ENCODE measurements at places on chromosomes 7 and 10.

DNA sequence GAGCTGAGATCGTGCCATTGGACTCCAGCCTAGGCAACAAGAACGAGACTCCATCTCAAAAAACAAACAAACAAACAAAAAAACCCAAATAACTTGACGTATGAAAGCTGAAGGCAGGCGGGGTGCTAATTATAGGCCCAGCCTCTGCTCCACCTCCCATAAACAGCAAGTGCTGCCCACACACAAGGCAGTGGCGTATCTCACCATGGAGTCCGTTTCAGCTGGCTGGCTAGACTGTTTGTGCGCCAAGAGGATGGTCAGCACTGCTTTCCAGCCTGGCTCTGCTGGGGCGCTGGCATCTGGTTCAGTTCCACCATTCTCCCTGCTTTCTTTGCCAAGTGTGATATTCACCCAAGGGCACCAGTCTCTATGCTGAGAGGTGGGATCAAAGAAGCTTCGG lies 29.1 kb downstream of the ZC3HC1 start:
- DNase-seq, result no peak

DNA sequence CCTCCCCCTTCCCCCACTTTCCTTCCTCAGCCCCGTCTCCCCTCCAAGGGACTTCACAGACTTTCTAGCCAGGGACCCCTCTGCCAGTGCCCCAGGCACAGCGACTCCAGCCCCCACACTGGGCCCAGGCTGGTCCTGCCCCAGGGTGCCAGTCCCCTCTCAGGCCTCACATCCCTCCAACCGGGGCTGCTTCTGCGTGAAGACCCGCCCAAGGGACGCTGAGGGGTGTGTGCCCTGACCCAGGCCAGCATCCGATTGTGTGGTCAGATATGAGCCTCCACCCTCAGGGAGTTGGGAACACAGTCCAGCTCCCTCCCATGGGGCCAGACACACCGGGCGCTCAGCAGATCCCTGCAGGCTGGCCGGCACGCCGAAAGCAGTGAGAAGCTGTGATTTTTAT lies 97.0 kb downstream of the MICALL2 start:
- no peak for DNase-seq

DNA sequence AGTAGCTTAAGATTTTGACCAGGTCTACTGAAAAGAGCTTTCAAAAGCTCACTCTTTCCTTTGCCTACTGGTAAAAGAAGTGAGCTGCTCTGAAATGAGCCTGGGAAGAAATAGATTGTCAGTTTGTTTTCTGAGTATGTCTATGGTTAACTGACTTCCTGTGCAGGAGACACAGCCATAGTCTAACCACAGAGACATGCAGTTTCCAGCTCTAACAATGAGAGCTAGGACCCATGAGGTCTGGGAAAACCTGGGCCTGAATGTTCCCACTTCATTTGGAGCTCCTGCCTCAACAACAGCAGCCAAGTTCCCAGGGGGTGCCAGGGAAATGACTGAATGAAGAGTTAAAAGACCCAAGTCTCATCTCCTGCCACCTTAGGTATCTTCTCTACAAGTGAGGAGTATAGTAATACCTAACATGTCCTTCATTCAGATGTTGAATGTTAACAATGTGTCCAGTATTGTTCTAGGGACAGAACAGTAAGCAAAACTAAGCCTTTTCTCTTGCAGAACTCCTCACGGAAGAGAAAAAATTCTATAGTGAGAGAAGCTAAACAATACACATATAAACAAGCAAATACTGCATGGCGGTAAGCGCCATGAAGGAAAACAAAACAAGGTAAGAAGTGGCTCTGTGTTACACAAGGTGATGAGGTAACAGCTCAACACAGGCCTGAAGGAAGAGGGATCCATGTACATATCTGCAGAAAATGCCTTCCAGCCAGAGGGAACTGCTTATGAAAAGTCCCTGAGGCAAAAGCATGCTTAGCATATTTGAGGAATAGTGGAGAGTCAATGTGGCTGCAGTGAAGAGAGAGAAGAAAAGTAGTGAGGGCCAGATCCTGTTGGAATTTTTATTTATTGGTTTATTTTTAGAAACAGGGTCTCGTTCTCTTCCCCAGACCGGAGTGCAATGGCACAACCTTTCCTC lies 26.4 kb upstream of the ANKRD1 start:
- DNase-seq, result no peak

DNA sequence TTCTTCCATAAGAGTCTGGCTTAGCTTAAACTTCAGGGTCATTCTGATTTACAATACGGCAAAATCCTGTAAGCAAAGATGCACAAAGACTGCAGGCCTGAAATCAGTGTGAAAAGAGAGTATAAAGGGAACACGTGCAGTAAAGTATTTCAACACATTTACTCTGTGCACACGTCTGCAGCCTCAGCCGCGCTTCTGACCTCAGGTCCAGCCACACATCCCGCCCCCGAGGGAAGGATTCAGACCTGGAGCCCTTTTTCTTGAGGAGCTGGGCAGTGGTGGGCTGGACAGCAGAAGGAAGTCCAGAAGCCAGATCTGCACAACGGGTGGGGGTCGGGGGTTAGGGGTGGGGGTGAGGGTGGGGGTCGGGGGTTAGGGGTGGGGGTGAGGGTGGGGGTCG lies 58.9 kb upstream of the FAM20C start:
- no peak for DNase-seq

DNA sequence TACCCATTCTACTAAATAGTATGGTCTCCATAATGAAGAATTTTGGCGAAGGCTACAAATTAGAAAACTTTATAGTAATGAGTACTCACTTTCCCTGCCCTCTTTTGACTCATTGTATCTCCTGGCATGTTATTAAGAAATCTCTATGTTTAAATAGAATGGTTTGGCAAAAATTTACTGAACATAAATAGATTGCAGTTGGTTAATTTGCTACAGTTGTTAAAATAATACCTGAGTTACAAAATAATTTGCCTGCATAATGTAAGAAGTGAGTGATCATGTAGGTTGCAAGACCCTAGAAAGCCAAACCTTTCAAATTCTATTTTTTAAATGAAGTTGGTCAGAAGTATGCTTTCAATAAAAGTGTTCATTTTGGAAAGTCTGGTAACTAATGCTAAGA lies 176.8 kb upstream of the AHR start:
- DNase-seq, result no peak

- no peak for DNase-seq
These were observed 562 bp downstream of the GRK5 start for GRCh38 chr10:119207713-119208552.

- no peak for DNase-seq
These were observed 90.0 kb upstream of the PLXNA4 start for GRCh38 chr7:132666071-132666773.

DNA sequence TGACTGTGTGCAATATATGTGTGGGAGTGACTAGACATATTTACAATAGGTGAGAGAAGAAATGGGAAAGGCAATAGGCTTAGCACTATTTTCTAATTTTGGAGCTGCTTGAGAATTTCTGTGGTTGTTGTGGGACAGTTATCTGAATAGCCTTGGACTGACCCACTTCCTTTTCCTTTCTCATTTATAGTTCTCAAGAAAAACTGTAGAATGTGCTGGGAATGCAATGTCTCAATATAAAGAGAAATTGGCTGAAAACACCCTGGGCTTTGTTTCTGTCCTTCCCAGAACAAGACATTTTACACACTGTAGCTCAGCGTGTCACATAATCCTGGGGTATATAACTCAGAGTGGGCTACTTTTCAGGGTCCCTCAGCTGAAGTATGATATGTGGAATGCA lies 153.0 kb upstream of the RHOBTB1 start:
- DNase-seq, result no peak

- DNase-seq, result no peak
These were observed 684.6 kb downstream of the MAGI2 start for GRCh38 chr7:78768859-78769258.

DNA sequence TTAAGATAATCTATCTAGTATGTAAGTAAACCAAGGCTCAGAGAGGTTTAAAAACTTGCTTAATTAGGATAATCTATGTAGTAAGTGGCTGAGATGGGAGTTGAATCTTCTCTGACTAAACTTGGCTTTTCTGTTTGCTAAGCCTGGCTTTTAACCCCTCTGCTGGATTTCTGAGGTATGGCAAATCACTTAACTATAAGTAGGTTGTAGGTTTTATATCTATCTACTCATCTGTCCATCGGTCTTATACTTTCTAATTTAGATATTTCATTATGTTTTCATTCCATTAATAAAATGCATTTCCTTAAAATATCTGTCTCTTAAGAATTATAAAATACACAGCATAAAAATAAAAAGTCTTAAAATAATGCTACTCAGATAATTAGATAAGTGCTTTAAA lies 59.4 kb downstream of the ST7 start:
- peak; percentile 17 for DNase-seq

DNA sequence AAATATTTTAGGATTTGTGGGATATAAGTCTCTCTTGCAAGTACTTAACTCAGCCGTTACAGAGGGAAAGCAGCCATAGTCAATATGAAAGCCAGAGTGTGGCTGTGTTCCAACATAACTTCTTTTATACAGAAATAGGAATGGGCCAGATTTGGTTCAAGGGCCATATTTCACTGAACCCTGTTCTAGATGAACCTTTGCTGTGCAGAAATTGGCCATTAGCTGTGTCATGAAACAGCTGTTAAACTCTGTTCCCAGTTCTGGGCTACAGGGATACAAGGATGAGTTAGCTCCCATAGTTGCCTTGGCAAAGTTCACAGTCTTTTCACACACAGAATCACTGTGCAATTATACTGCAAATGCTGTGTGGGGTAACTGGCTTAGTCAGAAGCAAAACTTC lies 213.9 kb upstream of the LRRN3 start:
- DNase-seq, result no peak

DNA sequence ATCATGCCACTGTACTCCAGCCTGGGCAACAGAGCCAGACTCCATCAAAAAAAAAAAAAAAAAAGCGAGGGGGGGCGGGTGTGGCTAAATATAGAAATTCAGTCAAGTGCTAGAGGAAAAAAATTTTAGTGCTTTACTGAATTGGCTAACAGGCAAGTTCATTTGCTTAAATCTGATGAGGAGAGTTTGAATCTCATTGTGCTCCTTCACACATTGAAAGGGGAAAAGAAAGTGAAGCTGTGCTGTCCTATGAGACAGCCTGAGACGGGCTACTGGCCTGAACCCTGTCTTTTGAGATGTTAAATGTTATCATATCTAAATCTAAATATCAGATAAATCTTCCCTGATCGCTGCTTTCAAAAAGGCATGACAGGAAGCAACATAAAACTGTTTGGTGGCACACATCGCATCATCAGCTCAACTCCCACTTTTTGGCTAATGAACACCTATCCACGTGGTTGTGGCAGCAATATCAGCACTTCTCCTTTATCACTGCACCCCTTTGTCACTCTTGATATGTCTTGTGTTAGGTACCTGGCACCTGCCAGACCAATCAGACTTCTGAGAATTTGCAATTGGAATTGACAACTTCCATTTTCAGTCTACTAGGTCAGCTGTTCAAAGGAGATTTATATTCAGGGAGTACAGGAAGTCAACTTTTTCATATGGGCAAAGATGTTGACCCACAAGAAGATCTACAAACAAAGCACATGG lies 14.0 kb upstream of the IFIT1B start:
- DNase-seq, result no peak

DNA sequence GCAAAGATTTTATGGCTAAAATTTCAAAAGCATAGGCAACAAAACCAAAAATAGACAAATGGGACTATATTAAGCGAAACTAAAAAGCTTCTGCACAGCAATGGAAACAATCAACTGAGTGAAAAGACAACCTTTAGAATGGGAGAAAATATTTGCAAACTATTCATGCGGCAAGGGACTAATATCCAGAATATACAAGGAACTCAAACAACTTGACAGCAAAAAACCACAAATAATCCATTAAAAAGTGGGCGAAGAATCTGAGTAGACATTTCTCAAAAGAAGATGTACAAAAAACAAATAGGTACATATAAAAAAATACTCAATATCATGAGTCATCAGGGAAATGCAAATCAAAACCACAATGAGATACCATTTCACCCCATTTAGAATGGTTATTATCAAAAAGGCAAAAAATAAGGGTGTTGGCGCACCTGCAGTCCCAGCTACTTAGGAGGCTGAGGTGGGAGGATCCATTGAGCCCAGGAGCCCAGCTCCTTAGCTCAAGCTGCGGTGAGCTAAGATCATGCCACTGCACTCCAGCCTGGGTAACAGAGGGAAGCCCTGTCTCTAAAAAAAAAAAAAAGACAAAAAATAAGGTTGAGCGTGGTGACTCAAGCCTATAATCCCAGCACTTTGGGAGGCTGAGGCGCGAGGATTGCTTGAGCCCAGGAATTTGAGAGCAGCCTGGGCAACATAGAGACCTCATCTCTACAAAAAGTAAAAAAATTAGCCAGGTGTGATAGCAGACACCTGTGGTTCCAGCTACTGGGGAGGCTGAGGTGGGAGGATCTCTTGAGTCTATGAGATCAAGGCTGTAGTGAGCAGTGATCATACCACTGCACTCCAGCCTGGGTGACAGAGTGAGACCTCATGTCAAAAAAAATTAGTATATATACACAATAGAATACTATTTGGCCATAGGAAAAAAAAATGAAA lies 4.2 kb upstream of the CCM2 start:
- no peak for DNase-seq

GRCh38 chr7:41882256-41882655 lies 179.4 kb upstream of the INHBA start:
- DNase-seq, result no peak

GRCh38 chr7:2138146-2138765 lies 94.5 kb downstream of the MAD1L1 start:
- no peak for DNase-seq

- no peak for DNase-seq
These were observed 6.3 kb downstream of the RAPGEF5 start for GRCh38 chr7:22350466-22351328.

- DNase-seq, result peak; percentile 28
These were observed at the start of gene CPVL for GRCh38 chr7:29146057-29146706. CPVL (minus strand) TSS chr7:29146537; CDS start chr7:29121061, 25,476 bp downstream.

- no peak for DNase-seq
These were observed 99.6 kb downstream of the CARD11 start for GRCh38 chr7:2943851-2944601.

GRCh38 chr10:124292911-124293615 lies 125.7 kb downstream of the OAT start:
- no peak for DNase-seq

GRCh38 chr7:141512597-141512996 lies 38.6 kb upstream of the AGK start:
- DNase-seq, result no peak

- DNase-seq, result no peak
These were observed 322.8 kb upstream of the GRM3 start for GRCh38 chr7:86320889-86321288.

DNA sequence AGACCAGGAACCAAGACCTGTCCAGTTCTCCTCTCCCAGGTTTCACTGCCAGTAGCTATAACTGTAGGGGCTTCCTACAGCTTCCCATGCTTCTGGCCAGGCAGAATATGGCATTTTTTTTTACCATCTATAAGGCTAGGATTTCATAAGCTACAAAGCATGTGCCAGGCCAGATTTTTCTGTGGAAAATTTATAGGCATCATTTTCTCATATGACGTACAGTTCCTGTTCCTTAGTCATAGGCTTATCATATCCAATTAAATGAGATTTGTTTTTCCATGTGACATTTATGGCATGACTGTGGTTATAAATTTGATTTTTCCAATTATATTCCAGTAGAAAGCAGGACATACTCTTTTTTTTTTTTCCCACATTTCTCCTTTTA lies 208.6 kb upstream of the NPY start:
- no peak for DNase-seq
